ENCODE measurements at places on chromosomes 1 and 21.

GRCh38 chr1:30508611-30509010 is 214.8 kb downstream of the MATN1 start:
- DNase-seq: no peak

GRCh38 chr1:23999156-23999671 is 19.1 kb upstream of the SRSF10 start:
- no peak for DNase-seq

GRCh38 chr1:16386454-16387113 is 19.5 kb downstream of the SZRD1 start:
- no peak for DNase-seq

DNA sequence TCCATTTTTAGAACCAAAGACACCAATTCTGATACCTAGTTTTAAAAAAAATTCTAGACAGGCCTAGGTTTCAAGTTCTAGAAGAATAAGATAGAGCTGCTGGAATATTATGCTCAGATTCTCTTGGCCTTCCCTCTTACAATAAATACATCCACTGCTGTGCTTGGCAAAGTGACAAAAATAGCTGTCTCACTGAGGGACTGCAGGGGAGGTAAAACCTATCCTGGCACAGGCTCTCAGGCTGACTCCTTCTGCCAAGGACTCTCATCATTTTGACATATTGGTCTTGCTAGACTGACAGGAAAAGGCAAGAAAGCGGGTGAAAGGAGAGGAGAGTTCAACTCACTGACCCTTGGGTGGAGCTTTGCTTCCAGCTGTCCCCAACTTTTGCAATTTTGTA is 197.0 kb upstream of the LHX8 start:
- DNase-seq: no peak

- DNase-seq: no peak
Measured at GRCh38 chr1:229139331-229140118, 131.4 kb upstream of the RAB4A start.

DNA sequence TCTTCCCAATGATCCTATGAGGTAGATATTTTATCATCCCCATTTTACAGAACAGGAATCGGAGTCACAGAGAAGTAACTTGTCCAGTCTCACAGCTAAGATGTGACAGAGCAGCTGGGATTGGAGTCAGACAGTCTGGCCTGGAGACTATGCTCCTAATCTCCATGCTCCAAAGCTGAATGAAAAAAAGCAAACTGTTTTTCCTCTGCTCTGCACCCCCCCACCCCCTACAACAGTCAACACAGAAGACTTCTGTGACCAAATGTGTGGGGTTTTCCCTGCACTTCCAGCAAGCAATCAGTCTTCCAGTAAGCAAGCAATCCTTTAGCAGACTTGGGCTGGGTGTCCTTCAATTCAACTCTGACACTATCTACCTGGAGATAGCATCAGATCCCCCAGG is 33.2 kb downstream of the KIRREL1 start:
- no peak for DNase-seq

- no peak for DNase-seq
Measured at GRCh38 chr21:29875873-29876272, 63.9 kb downstream of the GRIK1 start.

GRCh38 chr1:107533436-107533835 is 392.6 kb downstream of the NTNG1 start:
- DNase-seq: no peak

DNA sequence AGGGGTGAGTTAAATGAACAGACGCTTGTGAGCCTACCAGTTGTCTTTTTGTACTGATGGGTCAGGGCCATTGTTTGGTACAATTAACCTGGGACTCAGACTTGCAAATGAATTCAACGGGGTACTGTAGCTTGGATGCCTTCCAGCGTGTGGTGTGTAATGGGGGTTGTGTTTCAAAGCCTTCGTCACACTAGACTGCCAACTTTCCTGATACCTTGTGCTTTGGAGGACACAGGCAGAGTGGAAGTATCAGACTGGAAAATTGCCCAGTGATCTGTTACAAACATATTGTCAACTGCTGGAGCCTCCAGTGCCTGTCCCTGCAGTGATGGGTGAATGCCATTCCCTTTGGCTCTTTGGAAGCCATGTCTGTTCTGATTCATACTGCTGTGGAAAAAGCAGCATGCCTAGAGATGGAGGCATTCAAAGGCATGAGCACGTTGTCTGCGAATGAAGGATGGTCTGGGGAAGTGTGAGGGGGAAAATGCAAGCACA is 384.5 kb downstream of the LMX1A start:
- DNase-seq: no peak

- no peak for DNase-seq
Measured at GRCh38 chr21:28818663-28819278, 173.9 kb downstream of the LTN1 start.

GRCh38 chr1:3378411-3379208 is 75.9 kb upstream of the ARHGEF16 start:
- no peak for DNase-seq

DNA sequence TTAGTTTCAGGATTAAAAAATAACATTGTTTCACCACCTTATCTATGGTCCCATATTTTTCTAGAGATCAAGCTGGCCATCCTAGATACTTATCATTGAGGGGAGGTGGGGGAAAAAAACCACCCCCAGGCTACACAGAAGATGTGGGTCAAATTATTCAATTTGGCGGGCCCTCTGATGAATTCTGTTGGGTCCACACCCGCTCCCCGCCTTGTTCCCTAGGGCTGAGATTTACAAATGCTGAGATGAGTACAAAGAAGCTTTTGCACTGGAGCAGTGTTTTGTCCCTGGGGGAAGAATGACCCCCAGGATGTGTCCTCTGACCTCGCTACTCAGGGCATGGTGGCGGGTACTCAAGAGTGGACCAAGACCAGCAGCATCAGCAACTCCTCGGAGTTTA is 246.9 kb upstream of the TMEM51 start:
- DNase-seq: no peak

- no peak for DNase-seq
Measured at GRCh38 chr21:42887326-42887725, 5.8 kb upstream of the NDUFV3 start.

GRCh38 chr1:176919386-176920378 is 244.8 kb downstream of the ASTN1 start:
- DNase-seq: no peak

- no peak for DNase-seq
Measured at GRCh38 chr1:88399690-88400089, 284.4 kb upstream of the PKN2 start.

DNA sequence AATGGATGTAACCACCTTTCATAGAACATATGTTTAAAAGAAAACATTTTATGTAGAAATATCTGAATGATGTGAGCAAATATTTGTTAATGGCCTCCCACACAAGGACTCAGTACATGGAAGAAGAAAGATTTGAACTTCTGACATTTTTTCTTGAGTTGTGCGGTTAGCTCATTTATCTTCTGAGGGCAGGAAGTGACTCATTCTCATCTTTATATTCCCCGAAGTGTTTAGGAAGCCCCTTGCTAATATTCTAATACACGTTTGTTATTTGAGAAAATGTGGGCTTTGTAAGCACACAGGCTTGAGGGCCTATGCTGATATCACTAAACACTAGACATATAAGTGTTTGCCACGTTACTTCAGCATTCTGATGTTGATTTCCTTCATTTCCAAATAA is 392.5 kb upstream of the PTBP2 start:
- DNase-seq: no peak

DNA sequence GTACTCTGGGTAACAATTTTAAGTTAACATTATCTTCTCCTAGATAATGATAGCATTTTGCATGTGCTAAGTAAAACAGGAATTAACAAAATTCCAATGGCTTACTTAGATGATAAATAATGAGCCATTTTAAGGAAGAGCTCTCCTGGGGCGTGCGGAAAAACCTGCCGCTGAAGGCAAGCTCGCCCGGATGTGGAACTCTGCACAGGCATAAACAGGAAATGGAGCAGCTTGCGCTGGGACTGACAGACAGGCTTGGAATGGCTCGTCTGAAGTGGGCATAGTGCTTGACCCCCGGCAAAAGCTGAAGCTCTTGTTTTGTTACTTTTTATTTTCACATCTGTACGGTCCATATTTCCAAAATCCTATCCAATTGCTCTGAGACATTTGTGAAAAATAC is 169.2 kb downstream of the ZNF281 start:
- DNase-seq: no peak

DNA sequence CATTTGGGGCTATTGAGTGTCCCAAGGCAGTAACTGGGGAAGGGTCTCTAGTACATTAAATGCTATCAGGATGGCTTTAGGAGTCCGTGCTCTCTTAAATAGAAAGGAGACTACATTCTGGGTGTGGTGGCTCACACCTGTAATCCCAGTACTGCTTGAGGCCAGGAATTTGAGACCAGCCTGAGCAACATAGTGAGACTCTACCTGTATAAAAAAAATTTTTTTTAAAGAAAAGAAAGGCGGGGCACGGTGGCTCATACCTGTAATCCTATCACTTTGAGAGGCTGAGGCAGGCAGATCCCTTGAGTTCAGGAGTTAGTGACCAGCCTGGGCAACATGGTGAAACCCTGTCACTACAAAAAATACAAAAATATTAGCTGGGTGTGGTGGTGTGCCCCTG is 21.5 kb downstream of the OSBPL9 start:
- no peak for DNase-seq

GRCh38 chr1:5717031-5717682 is 275.1 kb downstream of the NPHP4 start:
- no peak for DNase-seq

GRCh38 chr1:165253818-165254254 is 102.7 kb downstream of the LMX1A start:
- no peak for DNase-seq

DNA sequence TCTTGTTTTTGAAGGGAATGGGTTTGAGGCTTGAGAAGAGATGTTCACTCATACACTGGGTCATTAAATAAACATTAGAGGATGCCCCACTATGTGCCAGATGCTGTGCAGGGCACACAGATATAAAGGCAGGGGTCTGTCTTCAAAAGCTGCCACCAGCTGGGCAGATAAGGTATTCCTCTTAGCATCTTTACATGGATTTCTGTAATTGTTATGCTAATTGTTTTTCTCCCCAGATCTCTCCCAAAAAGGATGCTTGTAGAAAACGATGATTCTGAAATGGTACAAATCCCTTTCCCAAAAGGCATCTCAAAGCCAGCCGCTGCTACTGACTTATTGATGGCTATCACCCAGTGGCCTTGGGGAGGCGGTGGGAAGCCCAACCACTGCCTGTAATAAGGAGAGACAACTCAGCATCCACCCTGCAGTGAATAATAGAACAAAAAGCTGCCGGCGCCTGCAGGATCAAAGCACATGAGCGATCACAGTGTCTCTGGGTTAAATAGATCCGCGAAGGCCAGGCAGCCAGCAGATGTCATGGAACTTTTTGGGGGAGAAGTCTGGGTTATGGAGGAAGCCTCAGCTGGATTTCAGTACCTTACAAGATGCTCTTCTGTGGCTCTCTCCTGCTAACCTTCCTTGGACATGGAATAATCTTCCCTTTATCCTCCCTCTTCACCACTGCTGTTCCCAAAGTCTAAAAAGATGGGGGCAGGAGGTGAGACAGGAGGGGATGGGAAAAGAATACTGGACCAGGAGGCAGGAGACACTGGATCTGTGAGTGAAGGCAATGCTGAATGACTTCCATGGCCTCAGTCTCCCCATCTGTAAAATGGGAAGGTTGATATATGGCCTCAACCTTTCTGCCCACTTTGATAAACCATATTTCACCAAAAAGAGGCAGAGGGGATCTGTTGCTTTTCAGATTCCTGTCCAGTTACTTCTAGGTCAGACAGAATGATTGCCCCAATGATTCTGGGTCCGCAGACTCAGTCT is 54.8 kb upstream of the CD34 start:
- DNase-seq: no peak

DNA sequence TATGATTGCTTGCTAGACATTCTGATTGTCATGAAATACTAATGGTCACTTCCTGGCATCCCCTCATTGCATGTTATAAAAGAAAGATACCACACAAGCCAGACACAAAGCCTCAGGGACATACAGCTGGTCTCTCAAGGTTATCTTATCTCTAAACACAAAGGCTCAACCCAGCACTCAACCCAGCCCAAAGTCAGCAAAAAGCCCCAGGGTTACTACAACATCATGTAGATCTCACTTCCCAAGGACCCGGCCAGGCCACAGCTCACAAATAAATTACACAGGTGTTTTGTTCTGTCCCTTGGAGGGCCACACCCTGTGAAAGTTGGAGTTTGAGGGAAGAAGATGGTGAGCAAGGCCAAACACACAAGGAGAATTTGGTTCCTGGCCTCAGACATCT is 109.7 kb upstream of the BARHL2 start:
- DNase-seq: no peak

- no peak for DNase-seq
Measured at GRCh38 chr1:31444725-31445448, 31.9 kb downstream of the SERINC2 start.

DNA sequence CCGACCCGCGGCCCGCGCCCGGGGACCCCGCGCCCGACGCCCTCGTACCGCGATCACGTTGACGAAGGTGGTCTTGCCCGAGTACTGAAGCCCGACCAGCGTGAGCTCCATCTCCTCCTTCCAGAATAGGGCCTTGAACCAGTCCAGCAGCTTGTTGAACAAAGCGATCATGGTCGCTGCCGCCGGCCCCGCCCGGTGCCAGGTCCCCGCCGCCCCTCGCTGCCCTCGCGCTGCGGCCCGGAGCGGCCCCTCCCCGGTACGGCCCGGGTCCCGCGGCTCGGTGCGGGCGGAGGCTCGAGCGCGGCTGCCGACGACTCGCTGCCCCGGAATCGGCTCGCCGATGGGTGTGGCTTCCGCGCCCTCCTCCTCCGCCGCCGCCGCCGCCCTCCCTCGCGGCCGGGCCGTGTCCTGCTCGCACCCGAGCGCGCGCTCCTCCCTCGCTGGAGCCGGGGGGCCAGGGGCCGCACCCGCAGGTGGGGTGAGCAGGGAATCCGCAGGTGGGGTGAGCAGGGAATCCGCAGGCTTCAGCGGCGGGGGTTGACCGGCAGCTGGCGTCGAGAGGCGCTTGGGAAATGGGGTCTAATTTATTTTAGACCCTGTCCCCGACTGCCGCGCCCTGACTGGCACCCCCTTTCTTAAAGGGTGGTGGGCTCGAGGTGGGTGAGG is at the start of gene ARL8A:
Gene ARL8A, minus strand, starts transcription at position 336 of the 666 bp plus-strand sequence. Its CDS starts 165 bp downstream, at position 171.
- peak; percentile 62 for DNase-seq

- no peak for DNase-seq
Measured at GRCh38 chr1:54962612-54963395, 17.6 kb upstream of the TMEM61 start.

GRCh38 chr1:9297831-9298230 is 5.1 kb downstream of the SPSB1 start:
- no peak for DNase-seq

- no peak for DNase-seq
Measured at GRCh38 chr1:24952413-24952841, 22.4 kb upstream of the RUNX3 start.

GRCh38 chr21:16504281-16504680 is 774.5 kb downstream of the USP25 start:
- DNase-seq: no peak

DNA sequence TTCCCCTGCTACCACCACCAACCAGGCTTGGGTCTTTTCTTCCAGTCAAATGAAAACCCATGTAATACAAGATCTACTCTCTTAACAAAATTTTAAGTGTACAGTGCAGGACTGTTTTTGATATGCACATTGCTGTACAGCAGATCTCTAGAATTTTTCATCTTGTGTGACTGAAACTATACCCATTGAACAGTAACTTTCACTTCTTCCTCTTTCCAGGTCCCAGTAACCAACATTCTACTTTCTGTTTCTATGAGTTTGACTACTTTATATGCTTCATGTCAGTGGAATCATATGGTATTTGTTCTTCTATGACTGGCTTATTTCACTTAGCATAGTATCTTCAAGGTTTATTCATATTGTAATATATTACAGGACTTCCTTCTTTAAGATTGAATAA is 45.3 kb upstream of the PLPPR4 start:
- DNase-seq: no peak

- DNase-seq: no peak
Measured at GRCh38 chr1:5140962-5141361, 486.6 kb downstream of the AJAP1 start.
